H1 (cell line): ENCODE measurements at places on chromosomes 3 and 15. TPM values are rescaled to one million over a fixed set of nuclear protein-coding genes. Genes with fewer than 3 reads are reported as not detected.

- no peak for DNase-seq
Observed at GRCh38 chr15:74610302-74610951, 5.2 kb upstream of the CLK3 start.

- no peak for DNase-seq
Observed at GRCh38 chr3:156388497-156389448, 166.1 kb downstream of the SSR3 start.

GRCh38 chr15:94290730-94291129 is 59.4 kb downstream of the MCTP2 start:
- no peak for DNase-seq

GRCh38 chr15:82651708-82652107 is 4.5 kb upstream of the CPEB1 start:
- DNase-seq: no peak

DNA sequence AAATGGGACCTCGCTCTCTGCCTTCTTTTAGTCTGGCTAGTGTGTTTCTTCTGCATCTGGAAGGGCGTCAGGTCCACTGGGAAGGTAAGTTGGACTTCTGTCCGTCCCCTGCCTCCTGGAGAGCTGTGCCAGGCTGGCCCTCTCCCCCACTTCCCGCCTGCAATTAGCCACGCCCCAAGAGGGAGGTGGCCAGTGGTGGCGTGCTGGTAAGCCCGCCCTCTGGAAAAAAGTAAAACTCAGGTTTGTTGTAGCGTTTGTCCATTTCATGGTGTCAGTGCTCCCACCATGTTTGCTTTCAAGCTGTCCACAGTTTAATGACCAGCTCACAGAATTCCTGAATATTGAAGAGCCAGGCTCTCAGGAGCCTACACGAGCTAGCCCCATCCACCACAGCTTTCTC is 55.6 kb downstream of the SLC6A6 start:
- no peak for DNase-seq

DNA sequence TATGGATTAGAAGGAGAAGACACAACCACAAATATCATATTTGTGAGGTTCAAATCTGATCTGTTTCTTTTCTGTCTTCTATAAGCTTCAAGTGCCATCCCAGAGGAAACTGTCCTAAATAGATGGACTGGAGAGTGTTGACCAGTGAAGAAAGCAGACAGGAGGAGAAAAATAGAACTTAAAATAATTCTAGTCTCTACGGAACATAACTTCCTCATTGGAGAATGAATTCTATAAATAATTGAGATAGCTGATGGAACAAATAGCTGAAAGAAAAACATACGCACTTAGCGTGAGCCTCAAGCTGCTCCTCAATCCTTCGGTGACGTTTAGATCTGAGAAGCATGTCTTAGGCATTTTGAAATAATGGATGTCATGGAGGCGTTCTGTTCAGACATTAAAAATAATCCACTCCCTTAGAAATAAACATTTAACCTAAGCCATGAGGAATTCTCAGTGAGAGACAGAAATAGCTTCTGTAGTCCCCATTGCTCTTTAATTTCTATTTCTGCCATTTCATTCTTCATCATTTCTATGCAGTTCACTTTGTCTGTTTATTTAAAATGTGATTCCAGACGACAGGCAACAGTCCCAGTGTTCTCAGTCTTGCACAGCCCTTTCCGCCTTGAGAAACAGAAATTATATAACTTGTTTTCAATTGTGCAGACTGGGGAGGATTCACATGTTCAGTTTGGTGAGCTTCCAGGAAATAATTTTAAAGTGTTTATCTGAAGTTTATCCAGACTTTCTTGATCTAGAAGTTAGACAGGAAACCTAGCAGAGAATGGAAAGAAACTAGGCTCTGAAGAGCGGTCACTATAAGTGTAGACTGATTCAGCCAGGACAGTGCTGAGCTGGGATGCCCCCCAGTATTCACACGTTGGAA is 97.3 kb downstream of the NR1D2 start:
- DNase-seq: no peak

- no peak for DNase-seq
Observed at GRCh38 chr3:9278085-9278484, 28.6 kb upstream of the SRGAP3 start.

DNA sequence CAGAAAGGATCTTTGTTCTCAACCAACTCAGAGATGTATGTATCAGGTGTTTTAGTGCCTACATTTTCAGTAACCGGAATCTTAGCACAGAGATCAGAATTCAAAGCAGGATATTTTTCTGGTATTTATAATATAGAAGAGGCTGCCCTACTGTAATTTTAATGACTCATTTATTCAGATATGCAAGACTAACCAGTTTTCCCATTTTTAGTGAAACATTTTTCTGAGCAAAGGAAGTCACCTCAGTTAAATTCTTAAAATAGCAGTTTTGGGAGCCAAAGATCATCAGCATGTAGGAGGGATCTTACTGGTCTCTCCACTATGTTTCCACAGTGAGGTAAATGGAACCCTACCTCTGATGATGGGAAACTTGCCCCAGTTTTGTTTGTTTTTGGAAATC is 42.0 kb downstream of the SRP14 start:
- no peak for DNase-seq

GRCh38 chr3:37993067-37993455 is 2.5 kb downstream of the VILL start:
- no peak for DNase-seq

GRCh38 chr3:46926039-46926438 is 48.5 kb downstream of the PTH1R start:
- DNase-seq: no peak

DNA sequence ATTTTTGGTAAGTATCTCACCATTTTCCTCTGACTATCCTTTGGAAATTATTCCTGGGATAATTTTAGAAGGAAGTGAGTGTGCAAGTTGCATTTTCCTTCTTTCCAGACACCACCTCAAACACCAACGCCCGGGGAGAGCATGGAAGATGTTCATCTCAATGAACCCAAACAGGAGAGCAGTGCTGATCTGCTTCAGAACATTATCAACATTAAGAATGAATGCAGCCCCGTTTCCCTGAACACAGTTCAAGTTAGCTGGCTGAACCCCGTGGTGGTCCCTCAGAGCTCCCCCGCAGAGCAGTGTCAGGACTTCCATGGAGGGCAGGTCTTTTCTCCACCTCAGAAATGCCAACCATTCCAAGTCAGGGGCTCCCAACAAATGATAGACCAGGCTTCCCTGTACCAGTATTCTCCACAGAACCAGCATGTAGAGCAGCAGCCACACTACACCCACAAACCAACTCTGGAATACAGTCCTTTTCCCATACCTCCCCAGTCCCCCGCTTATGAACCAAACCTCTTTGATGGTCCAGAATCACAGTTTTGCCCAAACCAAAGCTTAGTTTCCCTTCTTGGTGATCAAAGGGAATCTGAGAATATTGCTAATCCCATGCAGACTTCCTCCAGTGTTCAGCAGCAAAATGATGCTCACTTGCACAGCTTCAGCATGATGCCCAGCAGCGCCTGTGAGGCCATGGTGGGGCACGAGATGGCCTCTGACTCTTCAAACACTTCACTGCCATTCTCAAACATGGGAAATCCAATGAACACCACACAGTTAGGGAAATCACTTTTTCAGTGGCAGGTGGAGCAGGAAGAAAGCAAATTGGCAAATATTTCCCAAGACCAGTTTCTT is 3.9 kb downstream of the NFKBIZ start:
- no peak for DNase-seq

DNA sequence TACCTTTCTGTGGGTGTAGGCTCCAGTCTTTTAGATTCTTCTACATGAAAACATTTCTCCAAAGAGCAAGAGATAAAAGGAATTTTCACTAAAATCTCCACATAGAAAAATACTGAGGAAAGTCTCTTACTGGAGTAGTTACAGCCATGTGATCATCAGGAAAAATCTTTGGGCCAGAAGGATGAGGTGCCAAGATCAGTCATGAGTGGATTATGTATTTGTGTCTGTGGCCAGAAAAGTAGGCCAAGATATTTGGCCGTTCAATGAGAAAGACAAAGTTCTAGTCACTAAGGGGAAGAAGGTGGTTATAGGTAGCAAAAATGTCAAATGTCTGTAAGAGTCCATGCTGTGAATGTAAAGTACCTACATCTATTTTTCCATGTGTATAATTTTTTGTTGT is 339.3 kb downstream of the NSUN3 start:
- no peak for DNase-seq

GRCh38 chr3:183244219-183244618 is 8.8 kb upstream of the B3GNT5 start:
- no peak for DNase-seq

DNA sequence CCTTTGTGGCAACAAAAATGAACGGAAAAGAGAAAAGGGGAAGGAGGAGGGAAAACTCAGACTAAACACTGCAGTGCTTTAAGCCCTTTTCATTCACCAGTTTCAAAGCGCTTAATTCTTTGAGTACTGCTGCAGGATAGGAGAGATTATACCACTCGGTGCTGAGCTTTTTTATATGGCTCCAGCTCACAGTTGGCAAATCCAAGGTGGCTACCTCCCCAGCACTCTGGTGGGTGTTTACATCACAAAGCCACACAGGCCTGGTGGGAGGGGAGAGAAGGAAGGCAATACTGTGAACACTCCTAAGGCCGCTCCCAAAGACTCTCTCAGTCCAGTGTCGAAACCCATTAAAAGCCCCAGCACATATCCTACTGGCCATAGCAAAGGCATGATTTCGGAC is 191.4 kb downstream of the STT3B start:
- peak; percentile 34 for DNase-seq

DNA sequence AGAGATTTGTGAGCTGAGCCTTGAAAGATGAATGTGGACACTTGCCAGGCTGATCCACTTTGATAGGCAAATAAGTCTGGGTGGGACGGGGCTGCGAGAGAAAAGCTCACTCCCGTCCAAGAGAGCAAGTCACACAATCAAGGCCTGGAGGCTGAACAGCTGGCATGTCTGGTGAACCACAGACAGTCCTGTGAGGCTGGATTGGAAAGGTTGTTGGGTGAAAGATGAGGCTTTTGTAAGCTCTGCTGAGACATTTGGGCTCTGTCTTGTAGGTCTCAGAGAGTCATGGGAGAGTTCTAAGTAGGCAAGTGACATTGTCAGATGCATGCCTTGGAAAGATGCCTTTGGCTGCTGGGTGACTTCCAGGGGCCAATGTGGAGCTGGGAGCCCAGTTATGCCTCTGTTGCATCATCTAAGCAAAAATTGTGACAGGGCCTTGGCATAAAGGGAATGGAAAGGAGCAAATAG is 38.5 kb downstream of the RPLP1 start:
- no peak for DNase-seq

DNA sequence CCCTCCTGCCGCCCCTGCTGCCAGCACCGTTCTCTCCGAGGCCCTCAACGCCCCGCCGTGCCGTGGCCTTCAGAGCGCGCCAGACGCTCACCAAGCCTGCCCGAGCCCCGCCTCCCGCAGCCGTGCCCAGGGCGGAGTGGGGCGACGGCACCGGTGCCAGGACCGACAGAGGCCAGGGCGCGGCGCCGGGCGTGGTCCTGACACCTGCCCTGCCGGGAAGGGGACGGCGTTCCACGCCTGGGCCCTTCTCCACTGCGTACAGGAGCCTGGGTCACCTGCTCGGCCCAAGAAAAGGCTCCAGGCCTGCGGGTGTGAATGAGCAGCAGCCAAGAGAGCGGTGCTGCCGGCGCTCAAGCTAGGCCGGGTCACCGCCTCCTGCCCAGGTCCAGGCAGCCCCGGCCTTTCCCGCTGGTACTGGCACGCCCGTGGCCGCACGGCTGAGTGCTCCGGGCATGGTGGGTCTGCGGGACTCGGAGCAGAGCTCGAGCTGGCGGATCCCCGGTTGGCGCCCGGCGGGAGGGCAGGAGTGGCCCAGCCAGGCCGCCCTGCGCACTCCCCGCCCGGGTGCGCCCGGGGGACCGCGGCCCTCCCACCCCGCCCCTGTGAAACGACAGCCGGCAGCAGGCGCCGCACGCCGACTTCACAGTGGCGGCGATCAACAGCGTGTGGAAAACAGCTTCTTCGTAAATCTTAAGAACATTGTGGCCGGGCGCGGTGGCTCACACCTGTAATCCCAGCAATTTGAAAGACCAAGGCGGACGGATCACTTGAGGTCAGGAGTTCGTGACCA is 4.2 kb downstream of the OCA2 start:
- peak; percentile 79 for DNase-seq

GRCh38 chr3:70277304-70277703 is 35.1 kb downstream of the MDFIC2 start:
- DNase-seq: no peak

- no peak for DNase-seq
Observed at GRCh38 chr3:173009410-173009809, 131.6 kb downstream of the SPATA16 start.

DNA sequence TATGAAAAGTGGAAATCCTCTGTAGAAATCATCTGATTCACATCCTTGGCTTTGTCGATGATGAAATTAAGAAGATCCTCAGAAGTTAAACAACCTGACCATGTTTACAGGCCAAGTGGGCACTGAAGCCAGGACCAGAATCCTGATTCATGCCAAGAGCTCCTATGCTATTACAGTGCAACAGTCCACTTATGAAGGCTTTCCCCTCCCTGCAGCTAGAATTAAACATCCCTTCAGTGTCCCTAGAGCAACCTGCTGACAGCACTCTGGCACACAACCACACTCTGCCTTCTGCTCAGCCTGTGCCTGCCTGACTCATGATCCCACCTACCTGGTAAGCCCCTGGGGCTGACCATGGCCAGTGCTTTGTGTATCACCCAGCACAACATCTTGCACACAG is 33.8 kb downstream of the TXNRD3 start:
- DNase-seq: no peak

DNA sequence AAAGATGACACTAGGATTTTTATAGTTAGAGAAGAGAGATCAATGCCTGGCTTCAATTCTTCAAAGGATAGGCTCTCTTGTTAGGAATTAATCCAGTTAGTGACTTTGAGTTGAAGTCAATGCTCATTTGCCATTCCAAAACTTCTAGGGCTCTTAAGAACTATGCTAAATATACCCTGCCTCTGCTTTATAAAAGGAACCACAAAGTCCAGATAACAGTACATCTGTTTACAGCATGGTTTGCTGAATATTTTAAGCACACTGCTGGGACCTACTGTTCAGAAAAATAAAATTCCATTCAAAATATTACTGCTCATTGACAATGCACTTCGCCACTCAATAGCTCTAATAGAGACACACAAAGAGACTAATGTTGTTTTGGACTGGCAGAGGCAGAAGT is 786.6 kb upstream of the DPPA4 start:
- no peak for DNase-seq

Gene DNAJA4
- polyA plus RNA-seq: 5.1 and 6.2 TPM in 2 replicates

Gene ROPN1B
- polyA plus RNA-seq: 0.09 and 0.30 TPM in 2 replicates

Gene DUOXA2
- 0.05 TPM in 1 of 2 replicates, not detected in the other for polyA plus RNA-seq

Gene CCDC80
- polyA plus RNA-seq: 0.89 and 1.1 TPM in 2 replicates

Gene GRK7
- polyA plus RNA-seq: not detected in 2 replicates

Gene NUSAP1
- 60.8 and 65.0 TPM in 2 replicates for polyA plus RNA-seq

Gene REC114
- 0.12 TPM in 1 of 2 replicates, not detected in the other for polyA plus RNA-seq

Gene RHCG
- polyA plus RNA-seq: 0.53 and 0.68 TPM in 2 replicates

Gene SLC24A5
- not detected in 2 replicates for polyA plus RNA-seq
